KG1 (cell line): ENCODE measurements at places on chromosomes 1 and 21.

- no peak for DNase-seq
Observed at GRCh38 chr1:153752571-153753195, 22.5 kb upstream of the SLC27A3 start.

- no peak for DNase-seq
Observed at GRCh38 chr1:169491845-169492281, 6.1 kb upstream of the SLC19A2 start.

DNA sequence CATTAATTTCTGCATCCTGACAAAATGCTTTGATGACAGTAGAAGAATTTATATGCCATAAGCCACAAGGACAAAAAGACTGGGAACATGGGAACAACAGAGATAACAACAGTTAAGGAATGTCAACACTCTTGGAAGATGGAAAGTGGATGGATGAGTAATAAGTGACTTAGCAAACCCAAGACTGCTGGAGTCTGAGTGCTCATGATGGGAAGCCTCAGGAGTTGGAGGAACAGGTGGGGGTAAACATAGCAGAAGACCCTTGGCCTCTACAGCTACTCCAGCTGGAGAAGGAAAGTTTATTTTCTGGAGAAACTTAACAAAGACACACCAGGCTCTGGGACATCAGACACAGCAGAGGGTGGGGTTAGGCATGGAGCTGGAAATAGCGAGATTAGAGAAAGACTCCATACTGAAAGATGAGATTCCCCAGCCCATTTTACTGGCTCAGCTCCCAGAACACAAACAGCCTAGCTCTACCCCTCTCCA, 13.6 kb downstream of the G0S2 start:
- DNase-seq, result no peak

DNA sequence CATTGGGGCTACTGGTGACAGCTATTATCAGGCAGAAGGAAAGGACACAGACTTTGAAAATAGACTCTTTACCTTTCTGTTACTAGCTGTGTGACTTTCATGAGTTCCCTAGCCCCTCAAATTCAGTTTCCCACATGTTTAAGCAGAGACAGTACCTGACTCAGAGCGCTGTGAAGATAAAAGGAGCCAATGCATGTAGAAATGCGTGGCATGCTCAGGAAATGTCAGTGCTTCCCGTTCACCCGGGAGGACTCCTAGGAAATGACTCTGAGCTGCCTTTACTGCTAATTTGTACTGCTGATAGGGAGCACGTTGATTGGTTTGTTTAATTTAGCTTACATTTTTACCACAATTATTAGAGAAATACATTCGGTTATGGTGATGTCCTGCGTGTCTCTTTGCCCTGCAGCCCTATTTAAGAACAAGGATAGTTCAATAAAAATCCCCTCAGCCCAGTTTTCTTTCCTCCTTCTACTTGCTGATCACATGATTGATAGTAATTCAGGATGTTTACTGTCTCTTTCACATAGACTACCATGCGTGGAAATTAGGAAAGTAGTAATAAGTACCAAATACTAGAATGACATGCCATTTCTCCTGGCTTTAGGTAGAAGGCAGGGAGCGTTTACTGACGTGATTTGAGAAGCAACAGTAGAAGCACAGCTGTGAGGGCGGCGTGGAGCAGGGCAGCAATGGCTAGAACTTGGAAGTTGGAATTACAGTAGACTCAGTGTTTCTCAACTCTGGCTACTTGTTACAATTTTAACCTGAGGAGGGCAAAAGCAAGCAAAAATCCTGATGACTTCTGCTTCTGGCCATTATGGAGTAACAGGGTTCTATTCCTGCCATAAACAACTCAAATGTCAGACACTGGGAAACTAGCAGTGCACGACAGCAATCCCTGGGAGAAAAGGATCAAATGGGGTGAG, 15.9 kb downstream of the PDIK1L start:
- DNase-seq, result no peak

GRCh38 chr1:17393230-17393629, 21.2 kb downstream of the PADI6 start:
- no peak for DNase-seq

DNA sequence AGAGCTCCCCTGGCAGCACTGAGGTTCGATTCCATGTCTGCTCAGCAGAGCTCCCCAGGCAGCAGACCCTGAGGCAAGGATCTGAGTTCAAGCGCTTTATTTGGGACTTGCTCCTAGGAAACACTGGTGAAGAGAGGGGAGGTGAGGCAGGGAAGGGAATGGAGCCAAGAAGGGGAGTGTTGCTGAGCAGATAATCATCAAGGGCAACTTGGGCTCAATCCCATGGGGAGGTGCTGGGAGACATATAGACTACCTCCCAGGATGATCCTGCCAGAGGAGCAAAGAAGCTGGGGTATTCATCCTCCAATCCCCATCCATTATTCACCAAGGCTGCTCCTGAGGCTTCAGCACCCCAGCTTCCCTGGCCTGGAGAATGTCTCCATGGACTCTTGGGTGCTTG, 47.0 kb downstream of the GRIK3 start:
- no peak for DNase-seq

- no peak for DNase-seq
Observed at GRCh38 chr1:208089761-208090370, 154.3 kb downstream of the PLXNA2 start.

DNA sequence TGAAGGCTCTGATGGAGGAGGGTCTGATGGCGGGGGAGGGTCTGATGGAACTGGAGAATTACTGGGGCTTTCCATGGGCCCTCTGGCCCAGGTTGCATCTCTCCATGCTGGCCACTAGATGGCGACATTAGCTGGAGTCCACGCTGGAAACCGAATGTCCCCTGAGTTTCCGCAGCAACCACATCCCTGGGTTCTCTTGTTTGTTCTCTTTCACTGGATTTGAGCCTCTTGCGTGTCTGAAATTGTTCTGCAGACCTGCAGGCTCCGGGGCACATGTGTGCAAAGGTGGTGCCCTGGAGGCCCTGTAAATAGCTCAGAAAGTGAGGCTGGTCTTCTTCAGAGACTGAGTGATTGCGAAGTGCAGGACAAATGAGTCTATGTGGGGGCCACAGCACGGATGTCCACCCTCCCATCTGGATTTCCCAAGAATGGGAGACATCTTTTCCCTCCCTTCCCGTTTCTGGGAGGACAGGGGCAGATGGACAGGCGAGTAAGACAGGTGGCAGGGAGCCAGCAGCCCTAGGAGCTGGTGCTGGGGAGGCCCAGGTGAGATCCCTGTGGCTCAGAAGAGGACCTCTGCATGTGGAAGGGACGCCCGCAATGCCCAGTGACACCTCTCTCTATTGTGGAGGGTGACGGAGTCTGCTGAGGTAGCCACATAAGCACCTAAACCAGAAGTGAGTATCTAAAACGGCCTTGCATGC, 73.2 kb upstream of the ABCG1 start:
- DNase-seq, result peak; percentile 55

DNA sequence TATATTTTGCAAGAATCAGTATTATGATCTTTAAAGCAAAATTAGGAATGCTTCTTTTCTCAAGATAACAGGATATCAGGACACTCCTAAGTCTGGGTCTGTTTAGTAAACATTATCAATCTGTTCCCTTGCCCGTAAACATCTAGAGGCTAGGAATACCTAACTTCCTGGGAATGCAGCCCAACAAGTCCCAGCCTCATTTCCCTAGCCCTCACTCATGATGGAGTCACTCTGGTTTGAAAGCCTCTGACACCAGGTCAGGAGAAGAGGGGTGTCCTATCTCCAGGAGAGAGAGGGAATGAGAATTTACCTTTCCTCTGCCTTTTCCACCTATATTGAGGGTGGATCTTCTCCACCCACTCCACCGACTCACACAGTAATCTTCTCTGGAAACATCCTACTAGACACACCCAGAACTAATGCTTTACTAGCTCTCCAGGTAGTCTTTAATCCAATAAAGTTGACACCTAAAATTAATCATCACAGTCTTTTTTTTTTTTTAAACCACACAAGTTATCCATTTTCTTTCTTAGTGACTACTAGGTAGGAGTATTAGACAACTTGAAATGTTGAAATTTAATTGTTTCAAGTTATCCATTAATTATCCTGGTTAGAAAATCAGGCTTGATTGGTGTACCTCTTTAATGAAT, 659.3 kb downstream of the USP25 start:
- no peak for DNase-seq
